ENCODE measurements at places on chromosomes 7 and 10.

DNA sequence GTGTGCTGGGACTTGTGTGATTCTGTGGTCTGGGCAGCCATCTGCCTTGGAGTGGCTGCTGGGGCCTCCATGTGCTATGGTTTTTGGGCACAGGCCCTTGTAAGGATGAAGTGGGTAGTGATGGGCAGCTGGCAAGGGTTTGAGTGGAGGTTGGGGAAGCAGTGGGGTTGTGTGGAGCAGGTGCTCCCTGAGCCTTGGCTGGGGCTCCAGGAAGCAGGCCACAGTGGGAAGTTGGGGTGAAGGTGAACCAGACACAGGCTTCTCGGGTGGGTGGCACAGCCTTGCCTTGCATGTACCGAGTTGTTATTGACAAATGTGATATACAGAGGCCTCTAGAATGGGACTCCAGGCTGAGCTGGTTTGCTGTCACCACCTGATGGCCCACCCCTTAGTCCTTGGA, 82.3 kb downstream of the ADCY1 start:
- no peak for DNase-seq

GRCh38 chr7:39365751-39366295, 200.4 kb upstream of the YAE1 start:
- no peak for DNase-seq

GRCh38 chr10:87771871-87772500, 46.0 kb downstream of the ATAD1 start:
- peak; percentile 10 for DNase-seq

- DNase-seq = no peak
Measured at GRCh38 chr7:121397361-121397760, 1.3 kb upstream of the FAM3C start.

GRCh38 chr10:31607481-31607880, 288.5 kb downstream of the ZEB1 start:
- DNase-seq = no peak

- no peak for DNase-seq
Measured at GRCh38 chr10:122647383-122647968, 52.2 kb downstream of the C10orf120 start.

- DNase-seq = no peak
Measured at GRCh38 chr10:101112799-101113594, 18.1 kb upstream of the TLX1 start.

- DNase-seq = no peak
Measured at GRCh38 chr7:139422126-139422525, 61.3 kb downstream of the KLRG2 start.

DNA sequence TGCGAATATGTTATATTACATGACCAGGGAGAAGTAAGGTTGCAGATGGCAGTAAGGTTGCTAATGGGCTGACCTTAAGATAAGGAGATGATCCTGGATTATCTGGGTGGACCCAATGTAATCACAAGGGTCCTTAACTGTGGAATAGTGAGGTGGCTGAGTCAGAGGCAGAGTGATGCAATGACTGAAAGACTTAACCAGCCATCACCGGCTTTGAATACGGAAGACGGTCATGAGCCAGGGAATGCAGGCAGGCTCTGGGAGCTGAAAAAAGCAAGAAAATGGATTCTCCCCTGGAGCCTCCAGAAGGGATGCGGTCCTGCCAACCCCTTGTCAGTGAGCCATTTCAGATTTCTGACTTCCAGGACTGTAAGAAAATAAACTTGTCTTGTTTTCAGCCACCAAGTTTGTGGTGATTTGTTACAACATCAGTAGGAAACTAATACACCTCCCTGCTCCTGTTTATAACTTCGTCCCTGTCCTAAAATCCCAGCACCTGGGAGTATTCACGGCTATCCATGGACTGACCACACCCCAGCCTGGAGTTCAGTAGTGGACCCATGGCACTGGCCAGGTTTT, 4.6 kb upstream of the C10orf95 start:
- DNase-seq = no peak
